ENCODE measurements at places on chromosomes 16 and 17.

DNA sequence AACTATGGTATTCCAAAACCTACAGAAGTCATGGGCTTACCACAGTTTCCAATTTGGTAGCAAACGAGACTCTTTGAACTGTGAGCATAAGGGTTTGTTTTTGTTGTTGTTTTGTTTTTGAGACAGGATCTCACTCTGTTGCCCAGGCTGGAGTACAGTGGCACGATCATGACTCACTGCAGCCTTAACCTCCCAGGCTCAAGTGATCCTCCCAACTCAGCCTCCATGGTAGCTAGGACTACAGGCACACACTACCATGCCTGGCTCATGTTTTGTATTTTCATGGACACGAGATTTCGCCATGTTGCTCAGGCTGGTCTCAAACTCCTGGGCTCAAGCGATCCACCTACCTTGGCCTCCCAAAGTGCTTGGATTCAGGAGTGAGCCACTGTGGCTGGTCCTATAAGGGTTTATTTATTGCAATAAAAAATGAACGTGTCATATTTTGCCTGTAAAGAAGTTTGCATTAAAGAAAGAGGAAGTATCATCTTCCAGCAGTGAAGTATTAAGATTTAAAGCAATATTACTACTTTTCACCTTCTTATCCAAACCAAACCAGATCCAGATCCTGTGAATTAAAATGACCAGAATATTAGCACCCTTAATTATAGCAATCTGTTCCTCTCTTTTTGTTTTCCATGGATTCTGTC, 37.2 kb downstream of the KCNJ2 start:
- no peak for DNase-seq

DNA sequence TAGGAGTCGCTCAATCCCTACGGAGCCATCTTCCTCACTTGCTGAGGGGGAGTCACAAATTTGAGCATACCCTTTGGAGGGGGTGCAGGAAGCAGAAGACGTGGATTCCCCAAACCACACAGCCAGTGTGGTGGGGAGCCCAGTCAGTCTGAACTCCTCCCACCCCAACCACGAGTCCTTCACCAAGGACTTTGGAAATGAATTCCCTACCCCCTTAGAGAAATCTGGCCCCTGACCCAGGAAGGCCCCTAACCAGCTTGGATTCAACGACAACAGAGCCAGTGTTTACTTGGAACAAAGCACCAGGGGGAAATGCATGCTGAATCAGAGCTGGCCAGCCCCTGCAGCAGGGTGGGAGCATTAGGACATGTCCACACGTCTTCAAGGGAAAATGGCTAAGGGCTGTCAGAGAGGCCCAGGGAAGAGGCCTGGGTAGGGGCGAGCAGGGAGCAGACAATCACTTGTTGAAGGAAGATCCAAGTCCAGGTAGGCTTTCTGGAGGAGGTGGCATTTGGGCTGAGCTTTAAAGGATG, 5.5 kb upstream of the TMEM92 start:
- DNase-seq, result no peak

DNA sequence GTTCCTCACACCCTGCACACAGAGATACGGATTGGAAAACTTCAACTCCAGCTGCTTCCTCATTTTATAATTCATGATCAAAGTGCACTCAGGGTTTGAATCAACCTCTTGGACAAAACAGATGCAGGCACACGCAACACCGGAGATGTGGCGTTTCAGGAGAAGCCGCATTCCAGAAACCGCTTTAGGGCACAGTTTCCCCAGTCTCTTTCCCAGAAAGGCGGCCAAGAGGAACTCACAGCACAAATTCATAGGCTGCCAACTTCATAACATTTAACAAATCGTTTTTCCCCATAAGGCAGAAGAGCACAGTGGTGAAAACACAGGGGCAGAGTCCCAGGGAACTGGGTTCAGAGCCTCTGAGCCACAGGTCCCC, 8.4 kb downstream of the MTHFSD start:
- no peak for DNase-seq

DNA sequence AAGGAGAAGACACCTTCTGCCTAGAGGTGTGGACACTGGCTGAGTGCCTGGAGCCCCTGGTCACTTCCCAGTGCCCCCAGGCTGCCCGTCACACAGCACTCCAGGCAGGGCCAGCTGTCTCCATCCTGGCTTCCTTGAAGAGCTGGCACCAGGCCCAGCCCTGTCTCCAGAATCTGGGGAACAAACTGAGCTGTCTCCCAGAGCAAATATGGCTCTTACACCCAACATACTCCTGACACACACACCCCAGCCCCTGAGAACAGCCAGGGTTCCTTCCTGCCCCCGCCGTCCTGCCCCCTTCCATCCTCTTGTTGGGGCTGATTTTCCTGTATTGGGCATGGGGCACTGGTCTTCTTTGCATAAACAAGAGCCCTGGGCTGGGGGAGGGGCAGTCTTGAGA, 9.1 kb downstream of the NHERF1 start:
- no peak for DNase-seq

DNA sequence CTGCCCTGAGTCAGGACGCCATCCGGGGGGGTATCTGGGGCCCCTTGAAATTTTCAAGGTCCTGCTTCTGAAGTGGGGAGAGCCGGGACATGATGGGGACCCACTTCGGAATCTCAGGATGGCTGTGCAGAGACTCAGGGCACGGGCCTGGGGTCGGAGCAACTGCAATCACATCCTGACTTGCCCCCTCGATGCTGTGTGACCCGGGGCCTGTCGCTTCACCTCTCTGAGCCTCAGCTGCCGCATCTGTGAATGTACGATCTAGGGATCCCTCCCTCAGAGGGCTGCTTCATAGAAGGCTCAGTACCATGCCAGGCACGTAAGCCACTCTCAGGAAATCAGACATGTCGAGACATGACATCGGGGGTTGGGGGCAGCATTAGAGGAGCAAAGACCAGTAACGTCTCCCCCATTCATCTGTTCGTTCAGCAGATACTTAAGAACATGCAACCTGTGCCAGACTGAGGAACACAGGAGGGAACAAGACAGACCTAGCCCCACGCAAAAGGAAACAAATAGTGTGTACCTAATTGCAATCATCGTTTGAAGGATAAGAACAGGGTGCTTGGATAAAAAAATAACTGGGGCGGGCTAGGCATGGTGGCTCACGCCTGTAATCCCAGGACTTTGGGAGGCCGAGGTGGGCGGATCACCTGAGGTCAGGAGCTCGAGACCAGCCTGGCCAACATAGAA, 229.6 kb downstream of the PARN start:
- DNase-seq, result no peak

- DNase-seq, result no peak
Observed at GRCh38 chr16:77393955-77394354, 40.9 kb downstream of the ADAMTS18 start.

DNA sequence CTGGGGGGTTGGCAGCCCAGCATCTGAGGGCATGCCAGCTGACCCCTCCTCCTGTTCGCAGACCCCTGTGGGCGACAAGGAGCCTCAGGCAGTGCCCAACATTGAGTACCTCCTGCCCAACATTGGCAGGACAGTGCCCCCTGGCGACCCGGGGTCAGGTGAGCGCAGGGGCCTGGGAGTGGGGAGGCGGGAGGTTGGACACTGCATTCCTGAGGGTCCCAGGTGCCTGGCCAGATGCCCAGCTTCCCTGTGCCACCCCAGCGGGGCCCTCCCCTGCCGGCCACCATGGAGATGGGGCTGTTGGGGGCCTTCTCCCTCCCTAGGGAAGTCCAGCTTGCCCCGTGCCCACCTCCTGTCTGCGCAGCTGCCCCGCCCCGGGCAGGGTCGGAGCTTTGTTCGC, 70.1 kb downstream of the ARHGAP23 start:
- DNase-seq, result no peak

Measured in CD4-positive, alpha-beta T cell treated with Interleukin-15 for 1 hour (primary cell).